ENCODE measurements at places on chromosomes 4 and X. TPM values are rescaled to one million over a fixed set of nuclear protein-coding genes. Genes with fewer than 3 reads are reported as not detected.

NDST3 gene
- not detected for total RNA-seq

- DNase-seq: no peak
These were observed 15.9 kb downstream of the DHX15 start for GRCh38 chr4:24568425-24568824.

GRCh38 chrX:67720344-67720743, 176.5 kb downstream of the AR start:
- DNase-seq: no peak

JADE3 gene
- total RNA-seq: 6.3 TPM

RASL11B gene
- 2.1 TPM for total RNA-seq

DNA sequence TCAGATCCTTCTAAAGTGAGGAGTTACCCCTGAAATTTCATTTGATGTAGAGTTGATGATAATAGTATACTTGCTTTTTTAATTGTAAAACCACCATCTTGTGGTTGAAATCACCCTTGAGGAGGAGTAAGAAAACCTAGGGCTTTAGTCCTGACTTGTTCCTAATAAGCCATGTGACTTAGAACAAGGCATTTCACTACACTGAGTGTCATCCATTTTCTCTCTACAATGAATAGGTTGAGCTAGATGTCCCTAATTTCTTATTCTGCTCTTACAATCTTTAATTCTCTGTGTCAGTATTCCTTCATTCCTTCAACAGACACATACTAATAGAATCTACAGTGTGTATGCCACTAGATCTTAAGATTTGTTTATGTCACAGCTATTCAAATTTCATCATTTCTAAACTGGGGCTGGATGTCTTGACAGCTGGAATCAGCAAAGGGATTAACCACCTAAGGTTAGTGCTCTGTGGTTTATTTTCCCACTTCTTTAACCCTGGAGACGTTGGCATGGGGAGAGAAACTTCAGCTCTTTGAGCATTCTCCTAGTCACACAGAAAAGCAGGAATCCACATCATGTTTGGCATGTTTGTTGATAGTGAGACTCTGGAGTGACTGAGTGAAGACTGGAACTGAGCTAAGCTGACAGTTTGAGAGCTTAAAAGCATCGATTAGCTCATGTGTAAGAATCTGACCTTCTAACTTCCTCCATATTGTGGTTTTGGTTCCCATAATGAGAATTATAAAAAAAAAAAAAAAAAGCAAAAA, 246.3 kb downstream of the NDST4 start:
- DNase-seq: no peak

- no peak for DNase-seq
These were observed 13.5 kb downstream of the TTC29 start for GRCh38 chr4:146932116-146932515.

GRCh38 chr4:157304769-157305168, 84.2 kb downstream of the GRIA2 start:
- no peak for DNase-seq

GRCh38 chrX:152912106-152912505, 14.2 kb downstream of the ZNF185 start:
- DNase-seq: no peak

ZNF711 gene
- 34.5 TPM for total RNA-seq

DNA sequence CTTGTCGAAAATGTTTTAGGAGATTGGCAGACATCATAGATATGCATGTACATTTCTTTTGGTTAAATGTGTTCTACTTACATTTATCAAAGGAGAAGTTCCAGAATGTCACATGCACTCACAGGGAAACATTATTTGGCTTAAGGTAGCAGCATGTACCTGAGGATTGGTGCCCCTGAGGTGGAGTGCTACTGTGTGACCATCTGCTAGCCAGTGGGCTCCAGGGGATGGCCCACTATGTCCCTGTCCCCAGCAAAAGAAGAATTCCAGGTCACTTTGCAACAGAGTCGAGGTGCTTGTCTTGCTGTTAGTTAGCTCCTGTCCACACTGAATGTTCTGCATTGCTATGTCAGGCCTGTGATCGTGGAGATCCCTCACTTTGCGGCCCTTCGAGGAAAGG, 283.2 kb downstream of the ANK2 start:
- DNase-seq: no peak

- no peak for DNase-seq
These were observed 8.2 kb downstream of the ADRA2C start for GRCh38 chr4:3774253-3774883.

- no peak for DNase-seq
These were observed 239.6 kb downstream of the GBA3 start for GRCh38 chr4:22932326-22932725.

DNA sequence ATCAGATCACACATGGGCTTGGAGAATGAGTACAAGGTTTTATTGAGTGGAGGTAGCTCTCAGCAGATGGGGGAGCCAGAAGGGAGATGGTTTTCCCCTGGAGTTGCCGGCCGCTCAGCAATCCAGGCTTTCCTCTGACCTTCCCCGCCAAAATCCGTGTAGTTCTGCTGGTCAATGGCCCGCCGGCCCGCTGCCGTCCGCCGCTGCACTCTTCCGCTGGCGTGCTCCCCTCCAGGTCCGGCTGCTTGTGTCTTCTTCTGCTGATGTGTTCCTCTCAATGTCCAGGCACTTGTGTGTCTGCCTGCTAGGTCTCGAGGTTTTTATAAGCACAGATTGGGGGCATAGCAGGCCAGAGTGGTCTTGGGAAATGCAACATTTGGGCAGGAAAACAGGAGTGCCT, 14.4 kb upstream of the MXRA5 start:
- DNase-seq: no peak
